Thyroid gland (tissue), 4 donors: ENCODE measurements at places on chromosomes 13 and 19. TPM values are rescaled to one million over a fixed set of nuclear protein-coding genes. Genes with fewer than 3 reads are reported as not detected.

Gene PRODH2
- not detected for total RNA-seq

Gene FSD1
- total RNA-seq, result not detected

GRCh38 chr13:30895773-30896172, 10.3 kb upstream of the MEDAG start:
- H3K27me3 ChIP-seq, result no peaks in the 10 kb centered on the region
- H3K36me3 ChIP-seq, result no peaks in the 10 kb centered on the region
- peak; percentile 46 for DNase-seq
- peak overlapping the region; percentile 64 for H3K27ac ChIP-seq

- no peak overlapping the region for H3K4me3 ChIP-seq
- DNase-seq, result no peak
- no peaks in the 10 kb centered on the region for H3K36me3 ChIP-seq
- H3K4me1 ChIP-seq, result no peaks in the 10 kb centered on the region
- no peaks in the 10 kb centered on the region for H3K27me3 ChIP-seq
Measured at GRCh38 chr13:102197193-102197592, 204.7 kb downstream of the FGF14 start.

GRCh38 chr19:29834991-29835846, 23.4 kb downstream of the CCNE1 start:
- no peak overlapping the region for H3K27ac ChIP-seq
- H3K4me3 ChIP-seq, result no peak overlapping the region
- H3K4me1 ChIP-seq, result no peaks in the 10 kb centered on the region
- H3K27me3 ChIP-seq, result no peaks in the 10 kb centered on the region
- DNase-seq, result no peak
- no peaks in the 10 kb centered on the region for H3K36me3 ChIP-seq

DNA sequence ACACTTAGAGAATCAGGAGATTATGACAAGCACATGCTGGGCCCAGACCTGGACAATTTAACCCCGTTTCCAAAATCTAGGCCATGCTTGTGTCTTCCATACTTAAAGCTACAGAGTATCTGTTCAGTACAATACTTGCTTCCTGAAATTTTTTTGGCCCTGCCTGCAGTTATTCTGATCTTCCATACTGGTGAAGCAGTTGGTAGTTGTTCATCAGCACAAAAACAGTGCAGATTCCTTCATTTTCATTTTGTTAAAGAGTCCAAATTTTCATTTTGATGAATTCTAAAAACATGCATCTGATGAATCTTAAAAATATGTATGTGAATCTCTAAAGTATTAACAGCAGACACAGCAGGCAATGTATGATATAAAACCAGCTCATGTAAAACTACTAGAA, 49.2 kb downstream of the POLR1D start:
- no peak overlapping the region for H3K4me3 ChIP-seq
- no peaks in the 10 kb centered on the region for H3K4me1 ChIP-seq
- H3K27me3 ChIP-seq, result no peaks in the 10 kb centered on the region
- no peak for DNase-seq

GRCh38 chr19:18292462-18292809, 11.0 kb upstream of the JUND start:
- H3K36me3 ChIP-seq, result no peaks in the 10 kb centered on the region
- H3K4me1 ChIP-seq, result peaks cover 20% of the 10 kb centered on the region
- H3K27me3 ChIP-seq, result no peaks in the 10 kb centered on the region
- peak overlapping the region; percentile 96 for H3K27ac ChIP-seq

Gene CARM1
- 12.8 TPM for total RNA-seq

Gene OXGR1
- total RNA-seq, result 1.2 TPM

- no peaks in the 10 kb centered on the region for H3K36me3 ChIP-seq
- H3K27me3 ChIP-seq, result no peaks in the 10 kb centered on the region
- H3K4me3 ChIP-seq, result no peak overlapping the region
- no peak for DNase-seq
Measured at GRCh38 chr13:39266426-39266825, 228.2 kb downstream of the NHLRC3 start.

GRCh38 chr13:28586439-28587173, 72.3 kb upstream of the POMP start:
- H3K27ac ChIP-seq, result no peak overlapping the region
- peaks cover 11% of the 10 kb centered on the region for H3K4me1 ChIP-seq
- H3K27me3 ChIP-seq, result no peaks in the 10 kb centered on the region
- H3K36me3 ChIP-seq, result no peaks in the 10 kb centered on the region
- no peak for DNase-seq

DNA sequence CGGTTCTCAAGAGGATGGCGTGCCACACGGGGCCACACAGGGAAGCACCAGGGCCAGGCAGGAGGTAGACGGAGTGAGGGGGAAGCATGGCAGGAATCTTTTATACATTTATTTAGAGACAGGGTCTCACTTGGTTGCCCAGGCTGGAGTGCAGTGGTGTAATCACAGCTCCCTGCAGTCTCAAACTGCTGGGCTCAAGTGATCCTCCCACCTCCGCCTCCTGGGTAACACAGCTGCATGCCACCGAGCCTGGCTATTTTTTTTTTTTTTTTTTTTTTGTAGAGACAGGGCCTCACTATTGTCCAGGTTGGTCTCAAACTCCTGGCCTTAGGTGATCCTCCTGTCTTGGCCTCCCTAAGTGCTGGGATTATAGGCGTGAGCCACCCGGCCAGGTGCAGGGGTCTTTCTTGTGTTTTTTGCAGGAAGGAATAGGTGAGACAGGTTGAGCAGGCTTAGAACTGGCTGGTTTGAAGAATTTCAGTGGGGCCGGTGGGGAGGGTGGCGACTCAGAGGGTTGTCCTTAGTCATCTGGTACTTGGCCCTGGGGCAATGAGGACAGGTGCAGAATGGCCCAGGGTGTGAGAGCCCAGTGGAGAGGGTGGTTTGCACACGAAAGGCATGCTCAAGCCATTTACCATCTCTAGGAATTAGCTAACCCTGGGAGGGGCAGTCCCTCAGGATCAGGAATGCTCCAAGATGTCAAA, 7.6 kb downstream of the SSC5D start:
- no peaks in the 10 kb centered on the region for H3K36me3 ChIP-seq
- H3K27ac ChIP-seq, result no peak overlapping the region
- H3K4me3 ChIP-seq, result no peak overlapping the region
- no peak for DNase-seq
